Pons (tissue), 1 donor: ENCODE measurements at places on chromosomes 5 and 9.

GRCh38 chr9:124248066-124248465, 9.7 kb upstream of the NEK6 start:
- no peak for DNase-seq

GRCh38 chr9:73011181-73011750, 58.4 kb upstream of the ALDH1A1 start:
- DNase-seq = no peak

GRCh38 chr5:58037899-58038298, 422.0 kb downstream of the PLK2 start:
- no peak for DNase-seq

DNA sequence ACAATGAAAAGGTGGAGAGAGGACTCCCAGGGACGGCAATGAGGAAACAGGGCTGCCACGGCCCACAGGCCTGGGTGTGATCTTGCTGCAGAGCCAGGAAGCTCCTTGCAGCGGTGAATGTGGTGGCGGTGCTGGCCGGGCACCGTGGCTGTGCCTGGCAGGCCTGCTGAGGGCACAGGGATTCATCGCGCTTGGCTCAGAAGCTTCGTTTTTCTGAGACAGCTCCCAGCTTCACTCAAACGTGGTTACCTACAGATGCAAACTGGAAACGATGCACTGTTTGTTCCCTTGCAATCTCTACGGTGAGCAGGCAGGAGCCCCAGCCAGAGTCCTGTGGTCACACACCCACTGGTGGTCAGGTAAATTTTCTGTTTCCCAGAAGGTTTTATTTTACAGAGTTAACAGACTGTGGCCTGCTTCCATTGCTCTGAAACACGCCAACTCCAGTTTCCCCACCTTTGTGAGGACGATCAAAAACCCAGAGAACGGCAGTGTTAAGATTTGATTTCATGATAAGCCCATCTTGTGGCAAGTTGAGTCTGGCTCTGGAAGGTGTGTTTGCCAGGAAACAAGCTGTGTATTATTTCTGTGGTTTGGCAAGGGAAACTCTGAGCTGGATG, 183.9 kb downstream of the AUH start:
- no peak for DNase-seq

GRCh38 chr9:87751423-87751822, 25.5 kb downstream of the CTSL start:
- no peak for DNase-seq
